Effector memory CD8-positive, alpha-beta T cell (primary cell): ENCODE measurements at places on chromosomes 7 and 10.

DNA sequence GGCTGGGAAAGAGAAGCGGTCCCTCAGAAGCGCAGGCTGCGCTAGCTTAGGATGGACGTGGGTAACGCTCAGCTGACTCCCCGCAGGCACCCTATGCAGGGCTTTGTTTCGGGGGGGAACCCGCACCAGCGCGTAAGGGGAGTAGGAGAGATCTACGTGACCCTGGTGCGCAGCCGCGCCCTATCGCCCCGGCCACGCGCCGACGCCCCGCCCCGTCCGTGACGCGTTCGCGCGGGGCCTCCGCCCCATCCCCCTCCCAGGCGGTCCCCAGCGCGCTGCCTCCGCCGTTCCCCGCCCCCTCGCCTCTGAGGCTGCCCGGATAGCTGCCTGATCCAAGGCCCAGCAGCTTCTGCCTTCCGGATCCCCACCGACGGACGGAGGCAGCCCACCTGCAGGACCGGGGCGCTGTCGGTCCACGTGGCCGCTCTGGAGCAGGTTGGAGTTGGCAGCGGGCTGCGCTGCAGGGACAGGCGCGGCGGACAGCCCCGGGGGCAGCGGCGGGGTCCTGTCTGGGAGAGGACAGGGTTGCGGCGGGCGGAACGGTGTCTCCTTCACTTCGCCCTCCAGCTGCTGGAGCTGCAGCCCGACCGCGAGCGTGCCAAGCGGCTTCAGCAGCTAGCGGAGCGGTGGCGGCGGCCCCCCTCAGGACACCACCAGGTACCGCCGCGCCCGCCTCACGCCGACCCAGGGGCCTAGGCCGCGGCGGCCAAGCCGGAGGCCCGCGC lies at the start of gene VDAC2:
Gene VDAC2 (plus strand): TSS at position 515 of the 725 bp plus-strand sequence. CDS start 363 bp downstream, outside the sequence.
- DNase-seq, result peak; percentile 96

GRCh38 chr7:135282561-135283254 lies 49.1 kb downstream of the STRA8 start:
- DNase-seq, result no peak

- no peak for DNase-seq
Measured at GRCh38 chr10:34690383-34691049, 124.6 kb downstream of the PARD3 start.

GRCh38 chr10:63987212-63987611 lies 466.0 kb downstream of the REEP3 start:
- no peak for DNase-seq
